ENCODE measurements at places on chromosomes 2 and 18. TPM values are rescaled to one million over a fixed set of nuclear protein-coding genes. Genes with fewer than 3 reads are reported as not detected.
A peak's percentile ranks its signal among the peaks of the same experiment; 100 is the strongest.

DNA sequence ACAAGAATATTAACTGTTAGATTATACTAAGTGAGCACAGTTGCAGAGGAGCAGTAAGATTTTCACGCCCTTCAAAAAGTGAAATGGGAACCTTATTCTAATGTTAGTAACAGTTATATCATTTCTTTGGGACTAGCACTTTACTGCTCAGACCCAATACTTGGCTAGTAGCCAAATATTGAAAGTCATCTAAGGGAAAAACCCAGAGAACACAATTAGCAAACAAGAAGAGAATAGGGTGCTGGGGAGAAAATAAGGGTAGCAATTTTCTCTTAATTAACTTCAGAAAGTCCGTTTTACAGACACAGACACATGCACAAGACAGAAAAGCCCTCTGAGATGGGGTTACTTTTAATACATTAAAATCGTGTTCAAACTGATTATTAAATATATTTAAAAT, 71.8 kb downstream of the ID2 start:
- no peaks in the 10 kb centered on the region for H3K27me3 ChIP-seq
- DNase-seq = no peak
- no peak overlapping the region for H3K27ac ChIP-seq
- H3K4me1 ChIP-seq = peaks cover 8% of the 10 kb centered on the region
- H3K4me3 ChIP-seq = no peak overlapping the region

DNA sequence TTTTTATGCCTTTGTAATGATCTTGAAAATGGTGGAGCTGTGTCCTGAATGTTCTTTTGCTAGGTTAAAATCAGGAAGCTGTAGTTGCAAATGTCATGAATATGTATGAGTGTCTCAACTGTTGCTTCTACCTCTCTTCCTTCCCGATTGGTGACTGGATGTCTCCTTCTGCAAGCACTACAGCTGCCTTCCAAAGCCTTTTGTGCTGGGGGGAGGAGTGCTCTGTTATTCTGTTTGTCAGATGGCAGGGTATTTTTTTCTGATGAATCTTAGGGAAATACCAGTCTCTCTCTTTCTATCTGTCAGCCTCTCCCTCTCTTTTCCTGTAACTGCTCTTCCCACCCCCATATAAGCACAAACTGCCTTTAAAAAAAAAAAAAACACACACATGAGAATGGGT, 1396.3 kb upstream of the CELF4 start:
- peaks cover 6% of the 10 kb centered on the region for H3K4me1 ChIP-seq
- no peak overlapping the region for H3K27ac ChIP-seq
- H3K27me3 ChIP-seq = peaks cover 14% of the 10 kb centered on the region
- no peaks in the 10 kb centered on the region for H3K36me3 ChIP-seq
- no peak overlapping the region for H3K4me3 ChIP-seq

The PLCL1 gene
- total RNA-seq = 0.22 TPM

The AKAIN1 gene
- not detected for total RNA-seq

- H3K27ac ChIP-seq = no peak overlapping the region
- no peak overlapping the region for H3K4me3 ChIP-seq
- H3K4me1 ChIP-seq = no peaks in the 10 kb centered on the region
- DNase-seq = no peak
These were observed 111.5 kb upstream of the UPP2 start for GRCh38 chr2:157990173-157990572.

DNA sequence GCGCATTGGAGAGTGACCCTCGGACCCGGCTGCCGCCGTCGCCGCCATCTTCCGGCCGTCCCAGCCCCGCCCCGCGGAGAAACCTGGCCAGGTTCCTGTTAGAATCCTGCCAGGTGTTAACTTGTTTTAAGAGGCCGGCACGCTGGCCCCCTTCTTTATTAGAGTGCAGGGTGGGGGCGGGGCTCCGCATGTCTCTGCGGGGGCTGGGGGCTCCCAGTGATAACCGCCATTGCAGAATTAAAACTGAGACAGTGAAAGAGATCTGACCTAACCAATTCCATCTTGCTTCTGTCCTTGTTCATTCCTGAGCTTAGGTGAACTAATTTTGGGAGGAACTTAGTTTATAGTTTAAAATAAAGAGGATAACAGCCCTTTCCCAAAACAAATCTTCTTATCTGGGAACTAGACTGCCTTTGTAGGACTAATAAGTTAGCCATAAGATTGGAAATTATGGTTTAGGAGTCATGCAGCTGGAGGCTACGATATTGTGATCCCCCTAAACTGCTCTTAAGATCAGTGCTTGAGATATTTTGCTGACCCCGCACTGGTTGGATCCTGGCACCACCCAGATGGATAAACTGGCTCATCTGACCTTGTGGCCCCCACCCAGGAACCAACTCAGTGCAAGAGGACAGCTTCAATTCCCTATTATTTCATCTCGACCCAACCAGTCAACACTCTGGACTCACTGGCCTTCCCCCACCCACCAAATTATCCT, 543 bp upstream of the STARD7 start:
- H3K4me1 ChIP-seq = peaks cover 42% of the 10 kb centered on the region
- no peak for DNase-seq
- peak overlapping the region; percentile 89 for H3K27ac ChIP-seq
- peak overlapping the region; percentile 95 for H3K4me3 ChIP-seq

- peak overlapping the region; percentile 97 for H3K4me3 ChIP-seq
- peaks cover 42% of the 10 kb centered on the region for H3K4me1 ChIP-seq
- H3K27me3 ChIP-seq = no peaks in the 10 kb centered on the region
These were observed 549 bp downstream of the MRPL35 start for GRCh38 chr2:86199834-86200177.

The APLF gene
- total RNA-seq = 2.7 TPM

GRCh38 chr18:54134053-54134452, 90.4 kb downstream of the MBD2 start:
- no peak for DNase-seq
- H3K27ac ChIP-seq = no peak overlapping the region
- H3K4me3 ChIP-seq = no peak overlapping the region
- H3K27me3 ChIP-seq = no peaks in the 10 kb centered on the region
- peaks cover 7% of the 10 kb centered on the region for H3K4me1 ChIP-seq

DNA sequence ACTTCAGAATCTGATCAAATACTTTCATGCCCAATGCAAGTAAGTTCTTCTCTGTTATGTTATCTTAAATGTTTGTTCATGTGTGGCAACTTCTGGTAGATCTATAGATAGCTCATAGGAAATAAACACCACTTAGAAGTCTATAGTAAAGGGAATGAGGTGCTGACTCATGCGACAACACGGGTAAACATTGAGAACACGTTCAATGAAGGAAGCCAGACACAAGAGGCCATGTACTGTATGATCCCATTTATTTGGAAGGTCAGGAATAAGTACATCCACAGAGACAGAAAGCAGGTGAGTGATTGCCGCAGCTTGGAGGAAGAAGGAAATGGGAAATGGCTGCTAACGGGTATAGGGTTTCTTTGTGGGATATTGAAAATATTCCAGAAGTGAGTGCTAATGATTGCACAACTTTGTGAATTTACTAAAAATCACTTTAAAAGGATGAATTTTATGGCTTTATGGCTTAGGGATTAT, 95.4 kb downstream of the ITGB1BP1 start:
- no peak overlapping the region for H3K27ac ChIP-seq
- DNase-seq = no peak

DNA sequence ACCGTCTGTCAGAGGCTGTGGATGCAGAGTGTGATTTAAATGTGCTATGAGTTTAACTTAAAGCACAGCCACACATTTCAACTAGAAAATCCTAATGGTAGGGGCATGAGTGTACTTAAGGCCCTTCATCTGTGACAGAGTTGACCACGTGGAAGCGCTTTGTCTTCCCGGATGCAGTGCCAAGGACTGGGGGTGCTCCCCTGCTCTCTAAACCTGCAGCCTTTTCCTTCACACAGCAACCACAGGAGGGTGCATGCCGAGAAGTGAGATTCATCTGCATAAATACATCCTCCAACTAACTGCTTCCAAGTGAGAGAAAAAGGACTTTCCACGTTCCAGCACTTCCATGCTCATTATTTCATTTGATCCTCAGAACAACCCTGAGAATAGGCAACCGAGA, 149.6 kb downstream of the MYT1L start:
- H3K4me3 ChIP-seq = no peak overlapping the region
- H3K36me3 ChIP-seq = no peaks in the 10 kb centered on the region
- H3K27ac ChIP-seq = no peak overlapping the region
- no peak for DNase-seq

GRCh38 chr18:28743115-28743514, 566.2 kb upstream of the CDH2 start:
- H3K27me3 ChIP-seq = no peaks in the 10 kb centered on the region
- H3K27ac ChIP-seq = no peak overlapping the region
- no peaks in the 10 kb centered on the region for H3K4me1 ChIP-seq

The SLC8A1 gene
- total RNA-seq = 0.22 TPM

- peaks cover 4% of the 10 kb centered on the region for H3K36me3 ChIP-seq
- no peaks in the 10 kb centered on the region for H3K27me3 ChIP-seq
- DNase-seq = no peak
- H3K4me1 ChIP-seq = no peaks in the 10 kb centered on the region
These were observed 130.2 kb downstream of the MTCL1 start for GRCh38 chr18:8835521-8835953.

The MARCO gene
- not detected for total RNA-seq

Data from activated naive CD8-positive, alpha-beta T cell treated with anti-CD3 and anti-CD28 coated beads for 36 hours (primary cell).